SJCRH30 (cell line): ENCODE measurements at places on chromosomes 4 and X. TPM values are rescaled to one million over a fixed set of nuclear protein-coding genes. Genes with fewer than 3 reads are reported as not detected.

- DNase-seq = no peak
Observed at GRCh38 chr4:1330761-1331590, 16.0 kb upstream of the UVSSA start.

- DNase-seq = no peak
Observed at GRCh38 chrX:134552351-134552750, 92.4 kb downstream of the HPRT1 start.

DNA sequence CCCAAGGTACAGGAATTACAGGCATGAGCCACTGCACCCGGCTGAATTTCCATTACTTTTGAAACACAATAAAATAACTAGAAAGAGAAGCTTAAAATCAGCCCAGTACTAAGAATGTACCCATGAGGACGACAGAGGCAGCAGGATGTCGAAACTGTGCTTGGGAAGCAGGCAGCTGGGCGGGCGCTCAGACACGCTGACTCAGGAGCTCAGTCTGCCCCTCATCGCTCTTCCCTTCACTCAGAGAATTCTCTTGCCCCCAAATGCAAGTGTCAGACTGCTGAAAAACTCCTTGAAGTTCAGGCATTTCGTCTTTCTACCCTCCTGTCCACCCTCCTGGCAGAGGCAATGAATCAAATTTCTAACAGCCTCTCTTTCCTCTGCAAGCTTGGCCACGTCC lies 41.0 kb upstream of the CDKN2AIP start:
- DNase-seq = no peak

The RAB41 gene
- total RNA-seq = not detected in 2 replicates

DNA sequence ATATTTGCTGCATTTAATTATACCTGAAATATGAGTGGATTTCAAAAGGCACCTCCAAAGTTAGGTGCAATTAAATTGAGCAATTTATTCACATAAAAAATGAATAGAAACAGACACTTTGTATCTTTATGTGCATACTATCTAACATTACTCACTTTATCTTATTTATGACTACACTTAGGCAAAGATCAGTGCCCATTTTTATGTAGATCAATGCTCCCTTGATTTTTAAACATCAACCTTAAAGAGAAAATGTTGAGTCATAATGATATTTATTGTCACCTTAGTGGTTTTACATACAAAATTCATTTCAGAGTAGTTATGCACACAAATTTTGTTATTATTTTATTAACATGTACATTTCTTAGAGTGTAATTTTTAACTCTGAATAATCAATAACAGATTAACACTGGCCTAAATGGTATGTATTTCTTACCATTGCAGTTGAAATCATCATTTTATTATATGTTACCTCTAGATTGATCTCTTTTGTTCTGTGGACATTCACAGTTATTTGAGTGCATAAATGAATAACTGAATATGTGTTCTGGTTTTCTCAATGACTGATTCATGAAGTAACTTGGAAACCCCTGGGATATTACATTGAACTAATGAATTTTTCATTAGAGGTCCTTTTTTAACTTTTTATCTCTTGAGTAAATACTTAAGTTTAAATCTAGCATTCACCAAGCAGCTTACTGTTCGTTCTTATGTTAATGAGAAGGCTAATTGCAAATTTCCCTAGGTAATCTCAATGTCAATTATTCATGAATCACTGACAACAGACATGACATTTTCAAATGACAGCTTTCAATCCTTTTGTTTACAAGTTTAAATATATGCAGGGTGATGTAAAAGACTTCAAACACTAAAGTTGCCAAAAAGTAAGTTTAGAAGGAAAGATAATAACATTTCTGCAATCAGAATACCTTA lies 1182.0 kb upstream of the PABPC4L start:
- no peak for DNase-seq

GRCh38 chr4:108396900-108397497 lies 223.4 kb upstream of the RPL34 start:
- DNase-seq = peak; percentile 14

The GABRQ gene
- 0.23 and 0.30 TPM in 2 replicates for total RNA-seq

DNA sequence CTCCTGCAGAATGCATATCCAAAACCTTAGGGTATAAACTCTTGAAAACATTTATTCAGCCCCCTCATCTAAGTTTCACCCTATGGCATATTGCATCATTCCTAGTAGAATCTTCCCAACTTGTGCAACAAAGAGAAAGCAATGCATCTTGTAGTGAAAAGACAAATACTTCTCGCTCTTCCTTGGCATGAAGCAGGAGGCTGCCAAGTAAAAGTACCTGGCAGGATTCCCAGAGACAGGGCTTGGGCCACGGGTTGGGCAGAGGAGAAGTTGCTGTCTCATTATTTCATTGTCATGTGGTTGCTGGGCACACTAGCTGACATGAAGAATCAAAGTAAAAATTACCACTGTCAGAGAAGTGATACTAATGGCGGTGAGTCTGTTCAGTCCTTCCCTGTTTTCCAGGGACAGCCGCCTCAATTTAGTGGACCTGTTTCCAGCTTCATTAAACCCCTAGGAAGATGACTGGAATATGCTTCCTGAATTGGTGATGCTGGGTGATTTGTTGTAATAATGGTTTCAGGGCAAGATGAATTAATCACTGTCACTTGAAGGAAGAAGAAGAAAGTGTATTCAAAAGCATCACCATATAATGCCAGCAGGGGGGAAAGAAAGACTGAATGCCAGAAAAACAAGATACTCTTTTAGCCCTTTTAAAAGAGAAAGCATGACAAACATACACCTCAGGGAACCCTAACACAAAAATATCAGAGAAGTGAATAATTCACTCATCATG lies 380.5 kb upstream of the IGFBP7 start:
- no peak for DNase-seq

- no peak for DNase-seq
Observed at GRCh38 chr4:52865300-52865699, 3.2 kb downstream of the RASL11B start.

The PYURF gene
- total RNA-seq = 155 TPM in 2 replicates

DNA sequence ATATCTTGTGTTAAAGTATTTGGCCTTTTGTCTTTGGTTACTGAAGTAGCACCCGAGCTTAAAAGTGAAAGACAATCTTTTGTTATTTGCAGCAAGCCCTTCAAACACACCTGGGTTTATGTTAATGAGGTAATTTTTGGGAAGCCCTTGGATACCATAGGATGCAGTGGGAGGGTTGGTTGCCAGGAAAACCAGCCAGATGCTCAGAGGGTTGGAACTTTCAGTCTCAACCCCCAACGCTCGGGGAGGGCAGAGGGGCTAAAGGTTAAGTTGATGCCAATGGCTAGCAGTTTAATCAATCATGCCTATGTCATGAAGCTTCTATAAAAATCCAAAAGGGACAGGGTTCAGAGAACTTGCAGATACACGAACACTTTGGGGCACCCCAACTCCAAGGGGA lies 17.2 kb upstream of the GPR173 start:
- DNase-seq = no peak

DNA sequence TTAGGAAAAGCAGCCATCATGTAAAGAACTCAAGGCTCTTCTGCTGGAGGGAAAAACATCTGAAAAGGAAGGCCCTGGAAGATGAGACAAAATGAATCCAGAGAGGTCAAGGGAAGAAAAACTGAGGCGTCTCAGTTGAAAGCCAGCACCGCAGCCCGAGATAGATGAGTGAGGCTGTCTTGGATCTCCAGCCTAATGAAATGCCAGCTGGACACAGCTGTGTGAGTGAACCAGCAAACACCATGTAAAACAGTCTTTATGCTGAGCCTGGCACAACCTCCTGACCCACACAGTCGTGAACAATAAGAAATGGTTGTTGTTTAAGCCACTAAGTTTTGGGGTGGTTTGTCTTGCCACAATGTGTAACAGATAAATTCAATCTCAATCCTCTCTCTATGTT lies 48.6 kb upstream of the RASL11B start:
- DNase-seq = no peak

DNA sequence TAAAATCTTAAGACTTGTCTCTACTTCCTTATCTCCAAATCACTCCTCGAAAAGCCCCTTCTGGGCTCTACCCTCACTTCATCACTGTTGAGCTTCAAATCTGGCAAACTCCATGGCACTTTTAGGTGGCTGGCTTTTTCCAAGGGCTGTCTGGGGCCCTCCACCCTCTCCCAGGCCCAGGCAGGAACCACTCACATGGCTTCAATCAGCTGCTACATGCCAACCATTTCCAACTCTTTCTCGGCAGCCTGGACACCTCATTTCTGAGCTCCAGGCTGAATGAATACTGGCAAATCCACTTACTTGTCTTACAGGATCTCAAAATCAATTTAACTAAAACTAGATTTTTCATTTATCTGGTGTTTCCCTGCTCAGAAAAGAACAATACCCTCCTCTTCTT lies 22.0 kb downstream of the USP46 start:
- DNase-seq = no peak

GRCh38 chrX:109709129-109709631 lies 23.9 kb downstream of the ACSL4 start:
- DNase-seq = no peak

The DRP2 gene
- total RNA-seq = 2.7 and 3.4 TPM in 2 replicates

DNA sequence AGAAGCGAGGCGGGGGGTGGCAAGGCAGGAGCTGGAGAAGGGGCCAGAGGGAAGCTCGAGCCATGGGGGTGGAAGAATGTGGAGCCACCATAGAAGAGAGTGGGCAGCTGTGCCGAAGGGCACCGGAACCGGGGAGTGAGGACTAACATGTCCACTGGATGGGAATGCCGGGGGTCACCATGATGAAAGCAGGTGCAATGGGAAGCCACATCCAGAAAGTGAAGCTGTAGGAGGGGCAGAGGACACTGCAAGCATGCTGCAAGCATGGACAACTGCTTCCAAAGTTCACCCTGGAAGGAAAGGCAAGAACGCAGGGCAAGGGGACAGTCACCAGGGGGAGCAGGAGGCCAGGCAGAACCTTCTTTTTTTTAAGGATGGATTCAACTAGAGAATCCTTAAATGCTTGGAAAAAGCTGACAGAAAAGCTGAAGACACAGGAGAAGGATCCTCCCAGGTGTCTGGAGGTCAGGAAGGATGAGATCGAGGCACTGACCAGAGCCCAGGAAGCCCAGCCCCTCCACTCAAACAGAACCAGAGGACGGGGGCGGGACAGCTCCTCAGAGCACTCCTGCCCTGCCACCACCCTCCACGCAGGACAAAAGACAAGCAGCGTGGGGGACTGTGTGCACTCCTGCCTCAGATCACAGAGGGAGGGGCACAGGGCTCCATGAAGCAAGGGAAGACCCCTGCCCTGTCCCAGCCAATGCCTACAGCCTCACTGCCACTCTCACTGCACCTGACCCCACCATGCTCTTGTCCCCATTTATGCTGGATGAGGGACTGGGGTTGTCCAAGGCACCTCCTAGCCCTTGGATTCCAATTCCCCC lies 169.2 kb downstream of the AFAP1 start:
- no peak for DNase-seq

DNA sequence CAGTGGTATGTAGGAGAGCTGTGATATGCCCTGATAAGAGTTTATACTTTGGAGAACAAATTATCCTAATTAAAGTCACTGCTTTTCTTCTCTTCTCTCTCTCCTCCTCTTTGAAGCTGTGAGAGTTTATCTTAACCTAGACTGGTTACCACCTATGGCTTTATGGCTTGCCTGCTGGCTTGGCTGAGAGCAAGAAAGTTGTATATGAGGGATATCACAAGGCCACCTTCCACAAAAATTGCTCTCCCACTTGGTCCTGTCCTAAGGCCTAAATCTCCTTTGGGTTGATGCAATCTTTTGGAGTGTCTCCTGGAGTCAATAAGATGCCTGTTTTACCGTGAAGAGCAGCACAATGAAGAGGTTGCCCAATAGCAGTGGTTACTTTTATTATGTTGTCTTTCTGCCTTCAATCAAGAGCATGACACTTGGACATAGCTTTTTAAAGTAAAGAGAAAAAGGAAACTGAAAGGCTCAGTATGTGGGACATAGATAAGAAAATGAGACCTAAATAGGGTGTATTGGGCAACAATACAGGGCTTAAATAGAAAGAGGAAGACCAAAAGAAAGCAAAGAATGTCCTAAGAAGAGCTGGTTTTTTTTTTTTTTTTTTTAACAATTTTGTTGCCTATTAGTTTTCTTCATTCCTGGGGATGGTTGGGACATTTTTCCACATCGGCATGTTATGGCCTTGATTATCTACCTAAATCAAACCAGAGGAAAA lies 9.2 kb downstream of the GUCY1A1 start:
- no peak for DNase-seq

The GABRG1 gene
- not detected in 2 replicates for total RNA-seq

DNA sequence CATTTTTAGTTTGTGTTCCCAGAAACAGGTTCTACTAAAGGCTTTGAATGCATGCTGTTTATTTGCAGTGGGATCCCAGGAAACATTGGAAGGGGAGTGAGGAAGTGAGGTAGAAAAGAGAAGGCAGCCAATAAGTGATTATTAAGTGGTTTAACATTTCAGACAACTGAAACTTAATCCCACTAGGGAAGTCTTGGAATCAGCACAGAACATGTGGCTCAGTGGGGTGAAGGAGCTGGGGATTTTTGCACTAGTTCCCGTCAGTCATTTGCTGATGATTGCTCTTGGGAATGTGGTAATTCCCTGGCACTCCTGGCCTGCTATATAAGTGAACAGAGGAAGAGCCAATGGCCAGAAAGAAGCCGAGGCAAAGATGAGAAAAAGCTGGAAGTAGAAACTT lies 1053.0 kb upstream of the IGFBP7 start:
- DNase-seq = peak; percentile 84

GRCh38 chr4:165726831-165727230 lies 146.2 kb upstream of the TLL1 start:
- no peak for DNase-seq
